ENCODE measurements at places on chromosomes 2 and 18.

GRCh38 chr2:171688129-171688465 is 828 bp downstream of the DYNC1I2 start:
- no peak for DNase-seq

GRCh38 chr18:79348066-79348465 is 47.7 kb upstream of the NFATC1 start:
- DNase-seq = no peak

GRCh38 chr2:139876964-139877363 is 1096.8 kb upstream of the NXPH2 start:
- no peak for DNase-seq

DNA sequence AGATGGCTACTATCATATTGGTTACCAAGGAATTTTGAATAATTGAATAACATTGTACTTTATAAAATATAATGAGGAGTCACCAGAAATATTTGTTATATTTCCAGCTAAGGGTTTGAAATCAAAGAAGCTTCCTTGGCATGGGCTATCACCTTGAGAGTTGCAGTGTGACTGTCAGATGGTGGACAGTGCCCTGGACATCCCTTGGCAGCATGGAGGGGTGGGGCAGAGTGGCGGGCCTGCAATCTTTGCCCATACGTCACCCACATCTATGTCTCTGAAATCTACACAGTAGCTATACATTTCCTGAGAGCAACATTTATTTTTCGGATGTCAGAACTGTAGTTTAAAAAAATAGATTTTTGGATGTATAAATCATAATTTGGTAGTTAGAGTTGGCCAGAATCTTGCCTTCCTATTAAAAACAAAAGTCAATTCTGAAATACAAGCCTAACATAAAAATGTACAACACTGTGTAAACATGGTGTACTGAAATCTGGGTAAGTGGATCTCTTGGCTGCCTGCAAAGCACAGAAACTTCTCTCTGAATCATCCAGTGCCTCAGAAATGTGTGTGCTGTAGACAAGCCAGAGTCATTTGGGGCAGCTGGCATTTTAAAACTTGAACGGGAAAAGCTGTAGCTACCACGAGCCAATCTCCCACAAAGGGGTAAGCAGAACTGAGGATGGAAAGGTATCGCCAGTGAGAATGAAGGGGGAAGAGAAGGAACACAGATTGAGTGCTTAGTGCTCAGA is 124.2 kb upstream of the ARHGAP28 start:
- no peak for DNase-seq

GRCh38 chr2:150125708-150126107 is 361.8 kb downstream of the RND3 start:
- DNase-seq = no peak

DNA sequence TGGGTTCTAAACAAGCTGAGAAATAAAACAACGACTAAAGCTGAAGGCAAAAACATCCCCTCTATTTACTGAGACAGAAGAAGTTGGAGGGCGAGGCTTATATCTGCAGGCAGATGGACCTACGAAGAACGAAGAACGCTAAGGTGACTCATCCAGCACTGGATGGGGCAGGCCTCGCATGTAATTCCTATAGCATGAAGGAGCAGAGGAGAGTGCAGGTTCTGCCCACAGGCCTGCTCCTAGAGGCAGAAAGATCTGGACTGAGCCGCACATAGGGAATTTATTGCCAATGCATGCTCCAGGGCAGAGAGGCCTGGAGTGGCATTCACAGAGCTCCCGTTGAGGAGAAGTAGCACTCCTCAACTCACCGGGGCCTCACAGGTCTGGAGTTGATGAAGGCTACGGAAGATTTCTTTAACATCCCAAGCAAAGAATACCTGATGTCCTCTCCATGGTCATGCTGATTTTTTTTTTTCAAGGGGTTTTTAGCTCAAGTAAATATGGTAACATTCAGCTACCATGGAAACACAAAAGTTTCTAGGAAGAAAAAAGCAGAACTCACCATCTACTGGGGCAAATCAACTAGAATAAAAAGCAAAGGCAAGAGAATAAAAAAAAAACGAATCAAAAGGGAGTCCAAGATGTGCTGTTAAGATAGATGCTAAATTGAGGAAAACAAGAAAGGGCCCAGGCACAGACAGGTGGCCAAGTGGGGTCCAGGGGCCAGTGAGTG is 10.4 kb upstream of the METTL21A start:
- DNase-seq = no peak

GRCh38 chr18:54480616-54481015 is 110.4 kb upstream of the DYNAP start:
- DNase-seq = no peak

- DNase-seq = no peak
These were observed 132.0 kb upstream of the PXDN start for GRCh38 chr2:1876352-1876751.

DNA sequence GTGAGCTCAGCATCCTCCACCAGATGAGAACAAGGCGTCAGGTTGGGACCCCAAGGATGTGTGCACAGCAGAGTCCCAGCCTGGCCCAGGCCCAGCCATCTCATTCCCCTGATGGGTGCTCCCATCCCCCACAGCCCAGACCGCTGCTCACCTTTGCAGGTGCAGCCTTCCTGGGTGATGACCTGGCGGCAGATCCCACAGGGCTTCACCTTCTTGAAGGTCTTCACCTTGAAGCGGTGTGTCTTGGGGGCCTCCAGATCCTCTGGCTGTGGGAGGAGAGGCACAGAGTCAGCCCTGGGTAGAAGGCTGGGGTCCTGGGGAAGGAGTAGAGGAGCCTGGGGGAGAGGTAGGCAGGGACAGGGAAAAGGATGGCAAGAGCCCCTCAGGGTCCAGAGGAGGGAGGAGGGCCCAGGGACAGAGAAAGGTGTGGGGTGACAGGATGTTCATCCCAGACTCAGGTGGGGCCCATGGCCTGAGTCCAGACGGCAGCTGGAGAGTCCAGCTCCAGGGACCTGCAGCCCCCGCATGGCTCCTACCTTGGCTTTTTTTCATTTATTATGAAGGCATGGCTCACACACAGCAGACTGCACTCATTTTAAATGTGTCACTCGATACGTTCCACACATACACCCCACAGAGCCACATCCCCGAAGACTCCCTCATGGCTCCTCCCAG is 11.9 kb downstream of the TNS1 start:
- no peak for DNase-seq

- DNase-seq = peak; percentile 24
These were observed 212.5 kb downstream of the SETBP1 start for GRCh38 chr18:44893045-44893706.

- no peak for DNase-seq
These were observed 6.0 kb upstream of the ASAP2 start for GRCh38 chr2:9200633-9201015.

- no peak for DNase-seq
These were observed 504.7 kb downstream of the ERBB4 start for GRCh38 chr2:212033888-212034287.

GRCh38 chr2:15776629-15776919 is 163.8 kb upstream of the MYCN start:
- DNase-seq = no peak

DNA sequence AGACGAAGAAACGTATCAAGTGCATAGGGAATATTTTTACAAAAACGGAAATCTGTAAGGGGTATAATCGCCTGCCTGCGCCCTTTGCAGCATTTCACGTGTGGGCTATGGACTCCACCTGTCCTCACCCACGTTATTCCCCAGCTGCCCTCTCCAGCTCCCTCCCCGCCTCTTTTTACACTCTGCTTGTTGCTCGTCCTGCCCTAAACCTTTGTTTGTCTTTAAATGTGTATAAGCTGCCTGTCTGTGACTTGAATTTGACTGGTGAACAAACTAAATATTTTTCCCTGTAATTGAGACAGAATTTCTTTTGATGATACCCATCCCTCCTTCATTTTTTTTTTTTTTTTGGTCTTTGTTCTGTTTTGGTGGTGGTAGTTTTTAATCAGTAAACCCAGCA is 169.4 kb upstream of the SIX3 start:
- no peak for DNase-seq

- peak; percentile 12 for DNase-seq
These were observed 435 bp downstream of the ADCY3 start for GRCh38 chr2:24919506-24920097.

GRCh38 chr2:31522786-31523185 is 58.0 kb downstream of the SRD5A2 start:
- no peak for DNase-seq

GRCh38 chr2:168912466-168912865 is 11.4 kb downstream of the G6PC2 start:
- no peak for DNase-seq

GRCh38 chr2:121504316-121504715 is 26.4 kb upstream of the RNU4ATAC start:
- no peak for DNase-seq

DNA sequence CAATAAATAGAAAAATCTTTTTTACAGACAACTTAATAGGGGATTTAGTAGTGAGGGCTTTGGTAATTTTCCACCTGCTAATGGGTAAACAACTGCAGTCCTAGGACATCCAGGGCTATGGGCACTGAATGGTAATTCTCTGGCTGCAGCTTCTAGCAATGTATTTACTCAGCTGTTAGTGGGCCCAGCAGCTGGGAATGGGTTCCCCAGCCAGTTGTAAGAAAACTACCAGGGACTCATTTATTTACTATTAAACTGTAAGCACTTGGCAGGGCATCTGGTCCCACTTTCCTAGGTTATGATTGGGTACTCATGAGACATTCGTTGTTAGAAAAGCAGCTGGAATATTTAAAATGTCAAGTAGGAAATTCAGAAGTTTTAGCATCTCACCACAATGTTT is 363.8 kb upstream of the TRIB2 start:
- no peak for DNase-seq

- no peak for DNase-seq
These were observed 52.0 kb downstream of the HDAC4 start for GRCh38 chr2:239348563-239349452.

DNA sequence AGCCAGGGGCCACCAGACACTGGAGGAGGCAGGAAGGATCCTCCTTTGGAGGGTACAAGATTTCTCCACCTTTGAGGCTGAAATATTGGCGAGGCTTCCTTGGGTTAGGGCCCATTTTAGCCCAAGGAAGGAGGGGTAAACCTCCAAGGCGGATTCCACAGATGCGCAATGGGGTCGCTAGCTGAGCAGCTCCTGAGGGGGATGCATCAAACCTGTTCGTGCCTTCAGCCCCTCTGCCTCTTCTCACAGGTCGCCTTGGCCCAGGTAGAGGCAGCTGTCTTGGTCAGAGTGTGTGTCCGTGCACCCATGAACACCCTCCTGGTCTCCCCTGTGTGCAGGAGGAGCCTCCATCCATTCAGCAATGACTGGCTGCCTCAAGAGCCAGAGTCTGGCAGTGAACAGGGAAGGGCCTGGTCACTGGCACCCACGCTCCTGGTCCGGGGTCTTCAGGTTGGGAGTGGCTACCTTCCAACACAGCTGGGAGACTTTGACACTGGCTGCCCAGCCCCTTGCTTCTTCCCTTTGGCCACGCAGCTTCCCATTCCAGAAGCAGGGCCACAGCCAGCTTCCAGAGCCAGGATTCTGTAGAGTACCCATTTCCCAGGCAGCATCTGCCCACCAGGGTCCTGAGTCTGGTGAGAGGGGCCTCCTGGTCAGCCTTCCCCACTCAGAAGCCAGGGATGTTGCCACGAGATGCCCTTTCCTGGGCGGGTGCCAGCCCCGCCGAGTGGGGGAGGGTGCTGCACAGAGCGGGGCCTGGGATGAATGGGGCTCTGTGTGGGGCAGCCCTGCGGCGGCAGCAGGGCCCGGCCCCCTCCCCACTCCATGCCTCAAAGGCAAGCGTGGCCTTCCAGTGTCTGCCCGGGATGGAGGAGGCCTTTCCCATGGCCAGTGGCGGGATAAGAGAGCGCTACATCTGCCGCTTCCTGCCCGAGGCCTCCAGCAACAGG is 95.8 kb upstream of the GPC1 start:
- no peak for DNase-seq

DNA sequence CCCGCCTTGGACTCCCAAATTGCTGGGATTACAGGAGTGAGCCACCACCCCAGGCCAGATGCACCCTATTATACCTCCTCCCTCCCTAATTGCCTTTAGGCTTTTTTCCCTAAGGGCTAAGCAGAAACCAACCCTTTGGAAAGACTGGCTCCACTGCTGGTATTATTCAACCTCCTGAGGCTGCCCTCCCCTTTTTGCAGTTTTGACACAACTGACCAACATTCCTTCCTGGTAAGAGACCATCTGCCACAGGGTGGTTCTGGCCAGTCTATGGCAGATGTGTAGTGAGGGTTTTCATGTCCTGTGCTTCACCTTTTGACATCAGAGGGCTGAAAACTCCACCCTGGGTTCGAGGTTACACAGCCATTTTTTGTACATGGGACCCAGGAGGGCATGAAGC is 1785.3 kb upstream of the CELF4 start:
- no peak for DNase-seq

- no peak for DNase-seq
These were observed 12.7 kb downstream of the TRIP12 start for GRCh38 chr2:229909090-229909489.

- no peak for DNase-seq
These were observed 55.6 kb downstream of the CYP26B1 start for GRCh38 chr2:72092111-72092510.

GRCh38 chr2:37843556-37843955 is 81.5 kb upstream of the RMDN2 start:
- no peak for DNase-seq

GRCh38 chr2:112615051-112615450 is 30.6 kb downstream of the CHCHD5 start:
- DNase-seq = no peak

- DNase-seq = no peak
These were observed 33.2 kb downstream of the ZNF516 start for GRCh38 chr18:76461692-76462325.

DNA sequence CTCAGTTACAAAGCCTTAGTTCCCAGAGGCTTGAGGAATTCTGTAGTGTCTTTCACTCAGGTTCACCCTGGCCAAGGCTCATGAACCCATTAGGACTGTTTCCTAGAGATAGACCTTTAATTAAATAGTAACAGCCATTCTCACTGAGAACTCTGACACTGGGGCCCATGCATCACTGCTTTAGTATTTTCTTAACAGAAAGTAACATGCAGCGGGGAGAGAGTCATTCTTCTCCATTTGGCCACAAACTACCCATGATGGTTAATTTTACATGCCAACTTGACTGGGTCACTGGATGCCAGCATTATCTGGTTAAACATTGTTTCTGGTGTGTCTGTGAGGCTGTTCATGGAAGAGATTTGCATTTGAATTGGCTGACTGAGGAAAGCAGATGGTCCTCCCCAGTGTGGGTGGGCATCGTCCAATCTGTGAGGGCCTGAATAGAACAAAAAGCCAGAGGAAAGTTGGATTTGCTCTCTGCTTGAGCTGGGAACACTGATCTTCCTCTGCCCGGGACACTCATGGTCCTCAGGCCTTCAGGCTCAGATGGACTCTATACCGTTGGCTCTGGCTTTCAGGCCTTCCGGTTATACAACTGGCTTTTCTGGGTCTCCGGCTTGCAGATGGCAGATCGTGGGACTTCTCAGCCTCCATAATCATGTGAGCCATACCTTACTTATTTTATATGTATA is 5.6 kb upstream of the CPLX4 start:
- DNase-seq = no peak

GRCh38 chr18:64180171-64180570 is 31.3 kb upstream of the LINC00305 start:
- no peak for DNase-seq

Measured in activated CD4-positive, alpha-beta T cell treated with anti-CD3 and anti-CD28 coated beads, Interleukin-2, amount 50 U/mL, for 16 hours (primary cell).